ENCODE measurements at places on chromosomes 6 and 20. TPM values are rescaled to one million over a fixed set of nuclear protein-coding genes. Genes with fewer than 3 reads are reported as not detected.

Gene ENPP5
- 1.3 TPM for total RNA-seq

Gene HLA-A
- 412 TPM for total RNA-seq

Gene MYLK4
- total RNA-seq, result 0.26 TPM

Gene BCAS4
- 14.5 TPM for total RNA-seq
